Spleen (tissue), 13 donors: ENCODE measurements at places on chromosomes 12 and 14. TPM values are rescaled to one million over a fixed set of nuclear protein-coding genes. Genes with fewer than 3 reads are reported as not detected.

The SMCO2 gene
- total RNA-seq = not detected

The FGF23 gene
- total RNA-seq = not detected

GRCh38 chr12:10551375-10551774 is 45.7 kb downstream of the EIF2S3B start:
- no peaks in the 10 kb centered on the region for H3K36me3 ChIP-seq
- H3K27me3 ChIP-seq = no peaks in the 10 kb centered on the region
- H3K27ac ChIP-seq = no peak overlapping the region
- no peaks in the 10 kb centered on the region for H3K4me1 ChIP-seq

DNA sequence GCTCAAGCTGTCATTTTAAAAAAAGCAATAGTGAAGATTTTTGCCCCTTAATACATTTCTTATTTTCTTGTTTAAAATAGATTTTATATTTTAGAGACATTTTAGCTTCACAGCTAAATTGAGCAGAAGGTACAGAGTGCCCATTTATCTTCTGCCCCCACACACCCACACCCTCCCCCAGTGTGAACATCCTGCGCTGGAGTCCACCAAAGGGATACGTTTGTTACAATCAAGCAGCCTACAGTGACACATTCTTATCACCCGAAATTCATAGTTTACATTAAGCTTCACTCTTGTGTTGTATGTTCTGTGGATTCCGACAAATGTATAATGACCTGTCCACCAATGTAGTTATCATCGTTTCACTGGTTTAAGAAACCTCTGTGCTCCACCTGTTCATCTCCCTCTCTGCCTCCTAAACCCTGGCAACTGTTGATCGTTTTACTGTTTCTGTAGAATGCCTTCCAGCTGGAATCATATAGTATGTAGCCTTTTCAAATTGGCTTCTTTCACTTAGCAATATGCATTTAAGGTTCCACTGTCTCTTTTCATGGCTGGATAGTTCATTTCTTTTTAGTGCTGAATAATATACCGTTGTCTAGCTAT is 91.0 kb upstream of the TRAF3 start:
- peaks cover 11% of the 10 kb centered on the region for H3K36me3 ChIP-seq
- H3K4me3 ChIP-seq = no peak overlapping the region
- peaks cover 3% of the 10 kb centered on the region for H3K4me1 ChIP-seq
- DNase-seq = no peak
- no peaks in the 10 kb centered on the region for H3K27me3 ChIP-seq

DNA sequence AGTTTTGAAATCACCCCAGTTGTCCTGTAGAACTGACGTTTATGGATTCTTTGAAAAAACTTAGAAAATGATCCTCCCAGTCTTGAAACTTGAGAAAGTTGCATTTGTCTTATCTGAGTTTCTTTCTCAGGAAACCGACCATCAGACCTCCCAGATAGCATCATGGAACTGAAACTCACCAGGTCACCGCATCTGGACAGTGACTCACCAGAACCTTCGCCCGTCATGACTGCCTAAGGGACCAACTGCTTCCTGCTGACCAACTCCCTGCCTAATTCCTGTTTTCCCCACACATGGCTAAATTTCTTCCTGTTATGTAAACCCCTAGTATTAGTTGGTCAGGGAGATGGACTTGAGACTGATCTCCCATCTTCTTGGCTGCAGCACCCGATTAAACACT is 175.7 kb downstream of the RIMBP2 start:
- H3K4me1 ChIP-seq = no peaks in the 10 kb centered on the region
- no peak for DNase-seq
- H3K27me3 ChIP-seq = no peaks in the 10 kb centered on the region
- H3K4me3 ChIP-seq = no peak overlapping the region

- H3K4me1 ChIP-seq = no peaks in the 10 kb centered on the region
- no peak overlapping the region for H3K27ac ChIP-seq
- DNase-seq = no peak
- no peak overlapping the region for H3K4me3 ChIP-seq
Observed at GRCh38 chr14:96088074-96088473, 48.9 kb downstream of the C14orf132 start.
